ENCODE measurements at places on chromosomes 1 and 21. TPM values are rescaled to one million over a fixed set of nuclear protein-coding genes. Genes with fewer than 3 reads are reported as not detected.

Gene SLC6A9
- 15.1 TPM for total RNA-seq

Gene CCDC181
- total RNA-seq, result 0.86 TPM

Gene GNAT2
- total RNA-seq, result 0.43 TPM

Gene FAM229A
- total RNA-seq, result 1.3 TPM

Gene ADAMTS5
- total RNA-seq, result 12.6 TPM

Gene IL22RA1
- total RNA-seq, result not detected

Gene FAM167B
- total RNA-seq, result 5.2 TPM

Gene KRTAP11-1
- not detected for total RNA-seq

Gene XKR8
- total RNA-seq, result 6.8 TPM

Gene HP1BP3
- total RNA-seq, result 274 TPM

Gene SLAMF6
- total RNA-seq, result not detected

Gene KCNJ9
- total RNA-seq, result not detected

Gene TRIM67
- total RNA-seq, result not detected

Gene GBP7
- total RNA-seq, result not detected

GRCh38 chr1:8463144-8463927 is 145.4 kb downstream of the SLC45A1 start:
- peak; percentile 94 for DNase-seq

DNA sequence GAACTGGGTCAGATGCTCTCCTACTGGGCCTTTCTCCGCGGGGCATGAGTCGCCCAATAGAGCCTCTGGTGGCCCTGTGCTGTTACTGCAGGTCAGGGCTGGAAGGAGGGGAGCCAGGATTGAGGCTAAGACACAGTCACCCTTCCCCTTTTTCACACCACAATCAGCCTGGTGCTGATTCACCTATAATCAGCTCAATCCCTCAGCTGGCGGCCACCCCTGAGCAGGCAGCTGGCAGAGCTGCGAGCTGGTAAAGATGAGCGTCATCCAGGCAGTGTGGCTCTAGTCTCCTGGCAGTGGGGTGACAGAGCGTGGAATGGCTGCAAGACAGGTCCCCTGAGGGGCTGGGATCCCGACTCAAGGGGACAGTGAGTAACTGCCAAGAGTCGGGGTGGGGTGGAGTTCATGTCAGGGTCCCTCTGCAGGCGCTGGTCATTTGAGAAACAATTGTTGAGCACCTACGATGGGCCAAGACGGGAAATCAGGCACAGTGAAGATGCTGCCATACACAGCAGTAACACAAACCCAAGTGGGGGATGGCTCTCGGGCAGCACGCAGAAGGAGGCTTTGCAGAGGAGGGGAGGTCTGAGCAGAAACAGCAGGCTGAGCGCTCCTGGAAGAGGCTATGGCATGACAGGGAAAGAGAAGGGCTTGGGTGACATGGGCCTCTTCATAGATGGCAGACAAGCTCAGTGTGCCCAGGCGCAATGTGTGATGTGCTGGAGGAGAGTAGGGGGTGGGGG is 21.8 kb downstream of the ATF3 start:
- peak; percentile 58 for DNase-seq

DNA sequence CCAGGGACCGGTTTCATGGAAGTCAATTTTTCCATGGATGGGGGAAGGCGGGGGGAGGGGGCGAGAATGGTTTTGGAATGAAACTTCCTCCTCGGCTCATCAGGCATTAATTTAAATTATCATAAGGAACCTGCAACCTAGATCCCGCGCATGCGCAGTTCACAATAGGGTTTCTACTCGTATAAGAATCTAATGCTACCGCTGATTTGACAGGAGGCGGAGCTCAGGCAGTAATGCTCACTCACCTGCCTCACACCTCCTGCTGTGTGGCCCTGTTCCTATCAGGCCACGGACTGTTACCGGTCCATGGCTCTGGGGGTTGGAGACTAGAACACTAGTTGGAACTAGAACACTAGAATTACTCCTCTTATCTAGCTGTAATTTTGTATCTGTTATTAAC is 38.0 kb downstream of the PRRX1 start:
- no peak for DNase-seq

- no peak for DNase-seq
These were observed 510.0 kb downstream of the LTN1 start for GRCh38 chr21:28482657-28483056.

DNA sequence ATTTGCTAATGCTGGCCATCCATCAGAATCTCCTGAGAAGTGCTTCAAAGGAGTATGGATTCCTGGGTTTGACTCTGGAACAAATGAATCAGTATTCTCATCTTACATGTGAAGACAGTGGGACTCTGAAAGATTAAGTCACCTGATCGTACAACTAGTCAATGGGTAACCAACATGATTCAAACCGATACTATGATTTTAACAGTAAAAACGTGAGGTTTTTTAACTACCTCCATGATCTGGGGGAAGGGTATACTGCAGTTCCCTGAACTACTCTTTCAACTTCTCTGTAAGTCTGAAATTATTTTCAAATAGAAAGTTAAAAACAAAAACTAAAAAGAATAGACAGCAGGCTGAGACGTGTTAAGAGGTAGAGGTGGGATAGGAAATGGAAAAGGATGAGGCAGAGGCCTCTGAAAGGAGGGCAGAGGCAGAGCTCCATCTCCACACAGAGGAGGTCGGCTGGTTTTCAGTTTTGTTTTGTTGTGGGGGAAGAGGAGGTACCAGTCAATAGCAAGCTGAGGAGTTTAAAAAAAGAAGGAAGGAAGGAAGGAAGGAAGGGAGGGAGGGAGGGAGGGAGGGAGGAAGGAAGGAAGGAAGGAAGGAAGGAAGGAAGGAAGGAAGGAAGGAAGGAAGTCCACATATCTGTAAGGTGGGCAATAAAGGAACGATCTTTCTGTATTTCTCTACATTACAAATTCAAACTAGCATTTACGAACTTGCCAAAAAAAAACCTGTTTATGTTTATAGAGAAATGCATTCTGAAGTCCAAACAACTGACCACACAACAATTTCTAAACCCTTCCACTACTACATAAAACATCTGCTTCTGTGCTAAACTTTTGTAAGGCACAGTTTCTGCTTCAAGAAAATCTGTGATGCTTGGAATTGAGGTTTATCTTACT is 213.1 kb downstream of the RERE start:
- peak; percentile 59 for DNase-seq

DNA sequence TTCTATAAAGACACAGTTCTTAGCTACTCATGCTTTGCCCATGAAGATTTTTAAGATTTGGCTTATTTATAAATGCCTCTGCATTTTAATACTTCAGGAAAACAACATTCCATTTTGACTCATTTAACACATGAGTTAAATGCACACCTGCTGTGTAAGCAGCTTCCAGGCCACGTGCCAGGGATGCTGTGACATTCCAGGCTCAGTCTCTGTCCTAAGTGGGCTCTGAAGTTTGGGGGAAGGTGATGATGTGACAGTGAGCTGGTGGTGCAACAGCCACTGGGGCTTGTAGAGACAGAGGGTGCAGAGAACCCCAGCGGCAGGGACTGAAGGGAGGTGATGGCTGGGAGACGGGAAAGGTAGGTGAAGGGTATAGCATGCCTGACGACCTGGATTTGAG is 40.7 kb downstream of the HHAT start:
- DNase-seq, result no peak

DNA sequence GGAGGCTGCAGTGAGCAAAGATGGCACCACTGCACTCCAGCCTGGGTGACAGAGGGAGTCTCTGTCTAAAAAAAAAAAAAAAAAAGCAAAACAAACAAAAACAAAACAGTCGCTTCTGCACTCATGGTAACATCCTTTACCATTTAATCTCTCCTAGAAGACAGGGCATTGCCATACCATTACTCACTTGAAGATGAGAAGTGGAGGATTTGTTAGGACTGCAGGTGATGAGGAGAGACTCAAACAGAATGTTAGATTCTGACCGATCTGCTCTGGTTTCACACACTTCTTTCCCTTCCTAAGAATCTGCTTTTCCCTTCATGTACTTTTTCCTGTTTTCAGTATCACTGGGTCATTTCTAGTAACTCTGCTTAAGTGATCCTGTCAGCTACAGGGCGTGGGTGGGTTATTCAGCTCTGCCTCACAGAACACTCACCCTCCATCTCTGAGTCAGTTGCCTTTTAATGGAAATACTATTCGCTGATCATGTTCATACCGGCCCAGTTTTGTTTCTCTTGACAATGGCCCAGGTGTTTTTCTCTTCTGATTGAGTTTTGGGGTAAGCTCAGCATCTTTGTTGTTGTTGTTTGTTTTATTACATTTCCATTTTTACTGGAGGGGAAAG is 148.0 kb upstream of the ERG start:
- no peak for DNase-seq

GRCh38 chr1:50343323-50343722 is 79.9 kb downstream of the DMRTA2 start:
- no peak for DNase-seq

DNA sequence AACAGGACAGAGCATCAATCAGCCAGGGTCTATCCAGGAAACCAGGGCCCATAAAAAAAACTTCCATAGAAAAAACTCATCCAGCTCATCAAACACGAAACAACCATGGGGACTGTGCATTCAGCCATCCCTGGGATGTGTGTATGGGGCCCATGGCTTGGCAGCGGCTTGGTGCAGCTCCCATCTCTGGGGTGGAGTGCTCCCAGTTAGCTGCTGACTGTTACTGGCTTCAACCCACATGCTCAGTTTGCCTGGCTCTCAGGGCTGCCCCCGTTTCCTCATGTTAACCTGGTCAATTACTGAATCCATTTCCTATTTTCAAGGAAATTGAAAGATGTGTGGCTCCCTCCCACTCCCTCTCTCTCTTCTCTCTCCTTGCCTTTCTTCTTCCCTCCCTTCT is 37.3 kb upstream of the STUM start:
- no peak for DNase-seq

GRCh38 chr1:181577475-181577874 is 94.2 kb downstream of the CACNA1E start:
- DNase-seq, result no peak

DNA sequence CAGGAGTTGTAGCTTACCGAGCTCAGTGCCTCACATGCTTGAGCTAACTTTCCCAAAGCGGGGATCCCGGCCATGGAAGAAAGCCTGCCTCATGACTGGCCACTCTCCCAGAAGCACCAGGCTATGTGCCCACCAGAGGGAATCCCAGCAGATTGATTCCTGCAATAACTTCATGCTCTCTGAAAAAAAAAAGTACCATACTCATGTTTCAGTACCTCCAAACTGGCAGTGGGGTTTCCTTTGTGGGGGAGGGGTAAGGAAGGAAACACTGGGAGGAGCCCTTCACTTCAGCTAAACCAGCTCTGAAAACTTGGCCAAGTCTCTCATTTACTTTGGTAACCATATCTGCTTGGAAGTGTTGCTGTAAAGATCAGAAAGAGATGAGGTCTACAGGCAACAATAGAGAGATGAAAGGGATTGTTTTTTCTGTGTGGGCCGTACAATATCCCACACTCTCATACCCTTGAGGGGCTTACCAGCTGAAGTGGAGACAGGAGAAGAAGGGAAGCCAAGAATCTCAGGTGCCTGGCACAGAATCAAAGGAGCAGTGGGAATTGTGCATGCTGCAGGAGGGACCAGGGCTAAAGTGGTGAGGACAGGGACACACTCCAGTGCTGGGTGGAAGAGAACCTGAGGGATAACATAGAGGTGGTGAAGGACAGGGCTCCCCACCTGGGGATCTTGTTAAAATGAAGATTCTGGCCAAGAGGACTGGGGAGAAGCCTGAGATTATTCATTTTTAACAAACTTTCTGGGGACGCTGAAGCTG is 42.4 kb upstream of the TACSTD2 start:
- no peak for DNase-seq

GRCh38 chr1:175755516-175756070 is 12.2 kb upstream of the TNR start:
- DNase-seq, result no peak

GRCh38 chr21:41894922-41895557 is 15.9 kb upstream of the PRDM15 start:
- peak; percentile 80 for DNase-seq

- DNase-seq, result peak; percentile 54
These were observed 15.6 kb downstream of the ARHGEF2 start for GRCh38 chr1:155962599-155963211.

DNA sequence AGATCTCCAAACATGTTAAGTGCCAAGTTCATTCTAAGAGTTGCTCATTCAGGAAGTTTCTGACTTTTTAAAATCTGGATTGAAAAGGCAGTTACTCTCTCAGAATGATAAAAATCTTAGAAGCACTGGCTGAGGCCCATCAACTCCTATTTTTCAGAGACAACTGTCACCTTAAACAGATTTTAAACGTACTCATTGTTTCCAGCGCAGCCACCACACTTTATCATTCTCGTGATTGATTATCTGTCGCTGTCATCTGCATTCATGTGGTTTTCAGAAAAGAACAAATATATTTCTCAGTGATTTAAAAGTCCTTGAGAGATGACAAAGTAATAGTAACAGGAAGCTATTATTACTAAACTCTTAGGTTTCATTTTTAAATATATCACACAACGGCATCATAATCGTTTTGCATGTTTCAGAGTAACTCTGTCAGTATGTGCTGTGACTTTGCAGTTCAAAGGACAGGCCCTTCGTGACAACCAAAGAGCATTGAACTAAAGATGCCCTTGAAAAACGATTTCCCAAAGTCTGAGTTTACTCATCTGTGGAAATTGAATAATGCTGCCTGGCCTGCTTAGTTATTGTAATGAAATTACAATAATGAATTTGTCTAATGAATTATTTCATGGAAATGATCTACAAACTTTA is 14.9 kb upstream of the KCNK1 start:
- DNase-seq, result no peak

GRCh38 chr1:59219916-59220315 is 77.0 kb upstream of the FGGY start:
- no peak for DNase-seq

DNA sequence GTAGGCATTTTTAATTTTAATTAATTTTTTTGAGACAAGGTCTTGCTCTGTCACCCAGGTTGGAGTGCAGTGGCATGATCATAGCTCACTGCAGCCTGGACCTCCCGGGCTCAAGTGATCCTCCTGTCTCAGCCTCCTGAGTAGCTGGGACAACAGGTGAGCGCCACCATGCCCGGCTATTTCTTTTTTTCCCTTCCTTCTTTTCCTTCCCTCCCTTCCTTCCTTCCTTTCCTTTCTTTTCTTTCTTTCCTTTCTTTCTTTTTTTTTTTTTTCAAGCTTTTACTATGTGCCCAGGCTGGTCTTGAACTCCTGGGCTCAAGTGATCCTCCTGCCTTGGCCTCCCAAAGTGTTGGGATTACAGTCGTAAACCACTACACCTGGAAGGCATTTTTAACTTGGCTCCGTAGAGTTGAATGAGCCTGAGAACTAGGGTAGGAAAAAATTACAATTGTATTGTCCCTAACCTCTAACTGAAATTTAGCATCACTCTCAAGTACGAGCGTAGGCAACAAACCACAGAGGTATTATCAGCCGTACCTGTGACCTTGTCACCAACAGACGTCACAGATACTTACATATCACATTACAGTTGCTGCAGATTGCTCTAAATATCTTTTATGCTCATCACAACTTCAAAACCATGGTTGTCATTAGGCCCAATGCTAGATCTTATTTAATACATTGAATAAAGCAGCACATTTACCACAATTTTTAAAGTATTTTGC is 8.0 kb downstream of the RUNX3 start:
- no peak for DNase-seq

DNA sequence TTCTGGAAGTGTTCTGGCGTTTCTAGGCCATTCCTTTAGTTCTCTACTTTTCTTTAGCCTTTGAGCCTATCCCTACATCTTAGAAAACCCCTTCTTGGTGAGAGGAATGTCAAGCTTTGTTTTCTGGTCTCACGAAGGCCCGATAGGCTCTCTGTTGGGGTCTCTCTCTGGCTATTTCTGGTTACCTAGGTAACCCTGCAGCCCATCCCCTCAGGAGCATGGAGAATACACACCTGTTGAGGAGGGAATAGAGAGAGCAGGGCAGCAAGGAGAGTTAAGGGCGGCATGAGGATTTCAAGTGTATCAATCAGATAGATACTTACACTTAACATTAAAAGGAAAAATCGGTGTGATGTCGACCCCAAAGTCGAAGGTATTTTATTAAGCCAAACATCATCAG is 45.7 kb downstream of the LRRC8D start:
- DNase-seq, result no peak

All from fibroblast of villous mesenchyme (primary cell).